ENCODE measurements at places on chromosomes 4 and X.

- DNase-seq: no peak
Measured at GRCh38 chrX:123330229-123330942, 146.3 kb downstream of the GRIA3 start.

- no peak for DNase-seq
Measured at GRCh38 chr4:9970399-9971011, 50.8 kb downstream of the SLC2A9 start.

- DNase-seq: no peak
Measured at GRCh38 chr4:146498291-146498690, 23.4 kb downstream of the SLC10A7 start.

DNA sequence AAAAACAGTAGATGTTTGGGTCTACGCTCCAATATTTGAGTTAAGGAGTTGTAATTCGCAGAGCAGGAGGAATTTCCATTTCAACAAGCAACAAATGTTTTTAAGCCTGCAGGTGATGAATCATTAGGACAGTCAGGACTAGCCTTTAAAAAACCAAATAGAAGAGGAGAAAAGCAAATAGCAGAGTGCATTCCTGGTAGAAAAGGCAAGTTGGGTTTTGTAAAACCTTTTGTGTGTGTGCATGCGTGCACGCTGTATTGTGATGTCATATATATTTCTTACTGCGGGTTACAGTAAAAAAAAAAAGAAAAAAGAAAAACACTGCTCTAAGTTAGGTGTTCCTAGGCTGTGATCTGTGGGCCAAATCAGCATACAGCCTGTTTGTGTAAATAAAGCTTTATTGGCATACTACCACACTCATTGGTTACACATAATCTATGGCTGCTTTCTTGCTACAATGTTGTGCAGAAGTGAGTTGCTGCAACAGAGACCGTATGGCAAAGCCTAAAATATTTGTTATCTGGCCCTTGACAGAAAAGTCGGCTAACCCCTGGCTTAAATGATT, 135.6 kb downstream of the MID1 start:
- no peak for DNase-seq

DNA sequence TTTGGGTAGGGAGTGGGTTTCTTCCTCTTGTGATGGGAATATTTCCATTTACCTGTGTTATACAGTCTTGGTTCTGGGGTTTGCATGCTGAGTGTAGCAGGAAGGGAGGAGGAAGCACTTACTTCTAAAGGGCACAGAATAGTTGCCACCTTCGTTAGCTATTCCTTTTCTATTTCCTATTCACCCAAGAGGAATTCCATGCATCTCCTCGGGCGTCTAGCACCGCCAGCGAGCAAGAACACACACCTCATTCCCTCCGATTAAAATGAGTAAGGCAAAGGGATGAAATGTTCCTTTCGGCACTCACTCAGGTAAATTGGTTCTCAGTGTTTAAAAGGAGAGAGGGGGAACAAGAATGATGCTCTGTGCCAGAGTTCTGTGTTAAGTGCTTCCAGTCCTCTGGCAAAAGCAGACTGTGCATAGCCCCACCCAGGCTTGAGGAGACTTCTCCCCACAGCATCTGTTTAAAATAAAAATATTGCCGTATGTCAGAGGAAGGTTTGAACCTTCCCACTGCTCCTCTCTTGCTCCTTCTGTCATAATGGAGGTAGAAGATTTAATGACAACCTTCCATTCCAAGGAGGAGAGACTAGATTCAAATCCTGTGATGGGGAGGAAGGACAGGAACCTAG, 351.4 kb downstream of the PTTG2 start:
- no peak for DNase-seq

- no peak for DNase-seq
Measured at GRCh38 chr4:172308078-172308477, 494.9 kb downstream of the GALNTL6 start.

GRCh38 chrX:39688576-39689375, 409.0 kb downstream of the BCOR start:
- DNase-seq: no peak

DNA sequence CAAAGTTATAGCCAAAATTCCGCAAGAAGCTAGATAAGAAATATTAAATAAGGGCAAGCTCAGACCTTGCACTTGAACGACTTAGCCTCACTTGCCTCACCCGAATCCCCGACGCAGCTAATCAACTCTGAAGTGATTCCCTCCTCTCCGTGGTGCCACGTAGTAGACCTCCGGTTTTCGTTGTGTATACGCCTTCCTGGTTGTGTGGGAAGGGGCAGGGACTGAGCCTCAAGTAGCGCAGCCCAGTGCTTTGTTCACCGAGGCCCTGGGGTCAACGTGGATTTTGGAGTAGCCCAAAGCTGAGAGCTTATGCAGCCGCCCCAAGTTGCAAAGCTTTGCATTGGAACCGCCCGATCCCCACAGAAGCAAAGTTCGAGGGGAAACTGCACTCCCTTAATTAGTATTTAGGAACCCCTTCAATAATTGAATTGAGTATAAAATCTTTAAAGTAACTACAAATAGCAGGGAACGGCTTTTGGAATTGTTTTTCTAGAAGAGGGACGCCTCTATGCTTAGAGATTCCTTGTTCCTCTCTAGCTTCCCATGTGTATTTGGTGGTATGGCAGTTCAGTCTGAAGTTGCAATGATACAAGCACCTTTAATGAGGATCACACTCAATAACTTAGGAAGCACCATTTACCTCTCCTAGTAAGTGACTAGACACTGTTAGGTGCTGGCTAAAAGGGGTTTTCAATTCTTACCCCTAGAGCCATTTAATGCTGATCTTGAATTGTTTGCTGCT, 55.7 kb downstream of the LINC00632 start:
- no peak for DNase-seq

GRCh38 chr4:23882976-23883531, 6.8 kb downstream of the PPARGC1A start:
- no peak for DNase-seq

DNA sequence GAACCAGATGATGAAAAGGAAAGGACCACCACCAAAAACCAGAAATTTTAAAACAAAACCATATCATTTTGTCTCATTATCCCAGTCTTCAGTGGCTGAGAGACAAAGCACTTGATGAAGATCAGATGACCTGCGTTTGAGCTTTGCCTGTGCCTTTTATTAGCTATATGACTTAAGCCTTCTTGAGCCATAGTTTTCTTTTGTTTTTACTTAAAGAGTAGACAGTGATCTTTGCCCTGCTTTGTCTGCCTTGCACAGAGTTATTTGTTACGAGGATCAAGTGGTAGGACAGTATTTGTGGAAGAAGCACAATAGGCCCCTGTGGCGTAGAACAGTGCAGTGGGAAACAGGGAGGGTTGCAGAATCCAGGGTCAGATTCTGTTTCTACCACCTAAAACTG, 89.9 kb downstream of the SLC10A6 start:
- no peak for DNase-seq

GRCh38 chrX:73826996-73827395, 264.0 kb downstream of the CHIC1 start:
- no peak for DNase-seq

DNA sequence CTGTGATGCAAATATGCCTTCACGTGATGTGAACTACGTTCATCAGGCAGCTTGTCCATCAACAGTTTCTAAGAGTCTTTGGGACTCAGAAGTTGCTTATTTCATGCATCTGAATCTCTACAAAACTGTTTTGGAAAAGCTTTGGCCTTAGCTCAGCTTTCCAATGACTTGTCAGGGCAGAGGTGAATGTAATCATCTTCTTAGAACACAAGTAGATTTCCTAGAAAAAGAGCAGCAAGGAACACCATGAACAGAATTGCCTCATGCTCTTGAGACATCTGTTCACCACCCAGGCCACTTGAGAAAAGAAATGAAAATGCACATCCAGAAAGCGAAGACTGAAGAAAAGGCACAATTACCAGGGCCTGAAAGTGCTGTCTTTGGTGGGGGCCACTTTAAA, 105.8 kb upstream of the PDHA1 start:
- no peak for DNase-seq

GRCh38 chr4:32735856-32736590, 2015.9 kb downstream of the PCDH7 start:
- no peak for DNase-seq

DNA sequence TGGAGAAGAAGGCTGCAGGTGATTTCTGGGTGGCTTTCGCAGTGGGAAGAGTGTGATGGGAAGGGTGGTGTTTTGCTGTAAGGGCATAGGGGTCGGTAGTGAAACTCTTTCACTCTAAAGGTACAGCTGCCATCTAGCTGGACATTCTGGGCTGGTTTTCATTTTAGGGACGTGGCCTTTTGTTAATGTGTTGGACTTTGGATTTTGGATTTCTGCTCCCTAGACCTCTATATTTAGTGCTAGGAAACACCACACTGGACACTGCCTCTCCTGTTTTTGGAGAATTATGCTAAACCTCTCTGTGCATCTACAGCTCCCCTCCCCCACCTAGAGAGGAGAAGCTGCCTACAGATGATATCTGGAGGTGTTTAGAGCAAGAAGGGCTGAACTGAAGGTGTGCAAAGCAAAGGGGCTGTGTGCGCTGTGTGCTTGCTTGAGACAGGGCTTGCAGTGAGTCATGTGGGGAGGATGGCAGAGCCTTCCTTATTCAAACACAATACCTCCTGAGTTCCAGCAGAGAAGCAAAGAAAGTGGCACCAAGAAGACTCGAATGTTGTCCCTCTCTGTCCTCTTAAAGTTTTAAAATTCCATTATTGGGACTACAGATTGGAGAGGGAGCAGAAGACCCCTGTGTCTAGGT, 47.9 kb downstream of the STARD8 start:
- no peak for DNase-seq

Data from activated naive CD4-positive, alpha-beta T cell (primary cell).